ENCODE measurements at places on chromosomes 11 and 22. TPM values are rescaled to one million over a fixed set of nuclear protein-coding genes. Genes with fewer than 3 reads are reported as not detected.

MRGPRX4 gene
- not detected for total RNA-seq

DNA sequence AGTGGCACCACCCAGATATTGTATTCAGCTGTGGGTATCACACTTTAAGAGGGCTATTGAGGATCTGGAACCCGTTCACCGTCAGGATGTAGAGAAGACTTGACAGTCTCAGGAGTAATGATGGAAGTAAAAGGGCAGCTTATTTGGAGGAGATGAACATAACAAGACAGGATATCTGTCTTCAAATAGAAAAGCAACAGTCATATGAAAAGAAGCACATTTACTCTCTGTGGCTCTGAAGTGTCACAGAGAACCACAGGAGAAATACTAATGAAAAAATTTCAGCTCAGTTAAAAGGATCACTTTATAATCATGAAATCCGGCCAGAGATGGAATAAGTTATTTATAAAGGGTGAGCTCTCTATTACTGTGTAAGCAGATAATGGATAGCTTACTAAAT is 200.8 kb downstream of the FAM76B start:
- DNase-seq, result no peak

GRCh38 chr11:107702109-107702660 is 9.7 kb downstream of the SLN start:
- no peak for DNase-seq

DNA sequence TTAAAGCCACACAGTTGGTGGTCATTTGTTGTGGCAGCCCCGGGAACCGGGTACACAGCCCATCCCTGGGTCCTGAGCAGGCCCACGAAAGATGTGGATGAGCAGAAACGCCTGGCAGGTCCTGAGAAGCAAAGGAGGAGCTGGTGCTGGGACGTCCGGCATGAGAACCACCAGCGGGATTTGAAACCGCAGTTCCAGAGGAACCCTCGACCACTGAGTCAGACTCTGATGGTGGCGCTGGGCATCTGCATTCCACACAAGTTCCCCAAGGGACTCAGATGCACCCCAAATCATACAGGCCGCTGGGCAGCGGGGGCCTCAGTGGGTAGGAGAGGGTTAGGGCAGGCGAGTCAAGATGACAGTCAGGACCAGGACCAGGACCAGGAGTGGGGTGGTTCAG is 363.0 kb downstream of the SHANK2 start:
- no peak for DNase-seq

ADORA2A gene
- 36.2 TPM for total RNA-seq

DNA sequence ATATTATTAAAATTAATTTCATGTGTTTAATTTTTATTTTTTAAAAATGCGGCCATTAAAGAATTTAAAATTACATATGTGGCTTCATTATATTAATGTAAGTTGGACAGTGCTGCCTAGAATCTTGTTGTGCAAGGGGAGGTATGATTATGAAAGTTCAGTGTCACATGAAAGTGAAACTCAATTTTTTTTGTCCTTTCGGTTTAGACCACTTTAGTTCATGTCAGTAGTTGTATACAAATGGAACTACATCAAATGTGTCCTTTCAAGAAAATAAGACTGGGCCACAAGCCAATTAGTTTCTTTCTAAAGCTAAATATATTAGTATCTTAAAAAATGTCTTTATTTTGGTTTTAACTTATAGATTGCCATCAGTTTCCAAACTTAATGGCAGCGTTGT is 35.7 kb downstream of the TBCEL start:
- DNase-seq, result no peak

DNA sequence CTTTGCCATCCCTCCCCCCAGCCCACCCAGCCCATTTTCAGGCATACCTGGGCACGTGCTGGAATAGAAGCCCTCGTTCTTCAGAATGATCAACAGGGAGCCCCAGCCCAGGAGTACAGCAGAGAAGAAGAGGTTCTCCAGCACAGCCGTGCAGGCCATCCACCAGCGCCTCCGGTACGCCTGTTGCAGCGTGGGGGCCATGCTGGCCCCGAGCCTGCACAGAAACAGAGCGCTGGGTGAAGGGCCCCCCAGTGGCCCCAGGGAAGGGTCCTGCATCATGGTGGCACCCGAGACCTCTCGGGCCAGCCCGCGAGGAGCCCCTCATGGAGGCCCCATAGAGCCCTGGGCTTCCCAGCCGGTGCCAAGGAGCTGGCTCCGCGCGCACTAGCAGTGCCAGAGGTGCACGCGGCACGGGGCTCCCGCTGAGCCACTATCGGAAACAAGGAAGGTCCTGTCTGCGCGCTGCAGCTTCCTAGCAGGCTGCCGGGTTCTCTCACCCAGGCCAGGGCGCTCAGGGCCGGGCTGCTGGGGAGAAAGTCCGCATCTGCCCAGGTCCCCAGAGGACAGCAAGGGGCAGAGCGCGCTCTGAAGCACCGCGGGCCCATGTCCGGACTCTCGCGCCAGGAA is 1.5 kb downstream of the SLC43A1 start:
- peak; percentile 78 for DNase-seq

ANAPC15 gene
- total RNA-seq, result 52.1 TPM

GRCh38 chr11:96147906-96148486 is 195.0 kb downstream of the MAML2 start:
- no peak for DNase-seq

GRCh38 chr11:15695096-15695721 is 580.5 kb downstream of the INSC start:
- DNase-seq, result no peak

DNA sequence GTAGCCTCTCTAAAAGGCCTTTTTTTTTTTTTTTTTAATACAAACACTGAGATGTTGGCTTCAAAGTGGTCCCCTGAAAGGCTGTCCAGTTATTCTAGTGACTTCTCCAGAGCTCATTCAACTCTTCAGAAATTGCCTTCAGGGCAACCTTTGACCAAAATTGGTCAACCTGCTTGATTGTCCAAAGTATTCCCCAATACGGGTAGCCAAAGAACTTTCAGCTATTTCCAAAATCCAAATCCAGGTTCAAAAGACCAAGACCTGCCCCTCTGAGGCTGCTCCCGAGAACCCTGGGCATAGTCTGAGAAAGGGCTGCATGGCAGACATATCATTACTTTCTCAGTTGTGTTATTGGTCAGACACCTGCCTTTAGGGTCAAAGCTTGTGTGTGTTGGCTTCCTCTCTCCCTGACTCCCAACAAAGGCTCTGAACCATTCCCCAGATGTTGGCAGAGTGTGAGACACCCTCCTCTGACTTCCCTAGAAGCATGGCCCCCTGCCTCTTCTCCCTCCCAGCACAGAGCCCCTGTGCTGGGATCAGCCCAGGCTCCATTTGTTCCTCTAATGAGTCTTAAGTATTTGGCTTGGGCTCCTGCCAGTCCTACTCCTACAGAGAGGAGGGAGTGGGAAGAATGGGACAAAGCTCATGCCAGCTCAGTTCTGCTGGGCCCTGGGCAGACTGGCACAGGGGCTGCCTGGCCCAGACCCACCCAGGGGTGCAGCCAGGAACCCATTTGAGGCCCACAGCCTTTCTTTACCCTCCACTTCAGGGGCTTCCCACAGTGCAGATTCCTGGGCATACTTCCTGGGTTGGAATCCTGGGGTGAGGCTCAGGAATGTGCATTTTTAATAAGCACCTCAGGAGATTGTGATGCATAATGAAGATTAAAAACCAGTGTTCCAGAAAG is 30.3 kb downstream of the TNKS1BP1 start:
- DNase-seq, result no peak

ASCL3 gene
- not detected for total RNA-seq

TRIM21 gene
- 27.4 TPM for total RNA-seq

- no peak for DNase-seq
Observed at GRCh38 chr22:49013707-49014106, 814.0 kb downstream of the BRD1 start.

OR52I2 gene
- not detected for total RNA-seq

MCHR1 gene
- total RNA-seq, result not detected

Data from activated CD4-positive, alpha-beta T cell treated with anti-CD3 and anti-CD28 coated beads, Interleukin-2, amount 10 ng/mL, durations not matched to agents 24 days and 14 days (primary cell).